ENCODE measurements at places on chromosomes 7 and 10.

- DNase-seq: peak; percentile 20
These were observed 285.8 kb upstream of the CACNA2D1 start for GRCh38 chr7:82729172-82730030.

DNA sequence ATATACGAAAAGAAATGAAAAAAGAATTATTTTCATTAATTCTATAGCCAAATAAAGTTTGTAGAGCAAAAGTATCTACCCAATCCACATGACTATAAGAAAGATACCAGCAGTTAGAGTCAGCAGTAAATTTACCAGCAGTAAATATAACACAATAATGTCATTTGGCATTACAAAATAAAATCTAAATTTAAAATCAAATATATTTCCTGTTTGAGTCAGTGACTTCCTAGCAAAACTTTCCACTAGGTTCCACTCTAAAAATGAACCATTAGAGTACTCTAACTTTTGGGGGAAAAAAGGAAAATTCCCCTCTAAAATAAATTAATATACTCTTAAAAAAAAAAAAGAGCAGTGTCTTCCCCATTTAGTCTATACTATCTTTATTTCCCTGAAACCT, 144.8 kb downstream of the CPEB3 start:
- no peak for DNase-seq

DNA sequence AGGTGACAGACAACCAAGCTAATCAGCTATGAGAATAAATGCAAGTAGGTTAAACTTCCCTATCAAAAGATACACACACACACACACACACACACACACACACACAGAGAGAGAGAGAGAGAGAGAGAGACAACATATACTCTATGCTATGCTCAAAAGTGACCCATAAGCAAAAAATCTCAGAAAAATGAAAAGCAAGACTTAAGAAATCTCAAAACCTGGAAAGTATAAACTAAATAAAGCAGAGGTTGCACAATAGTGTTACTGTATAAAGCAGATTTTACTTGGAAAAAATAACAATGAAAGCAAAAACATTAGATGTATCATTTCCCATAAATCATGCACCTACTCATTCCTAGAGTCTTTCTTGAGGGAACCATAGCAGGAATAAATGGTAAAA, 221.5 kb downstream of the INHBA start:
- DNase-seq: no peak

- peak; percentile 83 for DNase-seq
These were observed 193.8 kb upstream of the CCDC6 start for GRCh38 chr10:60099998-60100747.

DNA sequence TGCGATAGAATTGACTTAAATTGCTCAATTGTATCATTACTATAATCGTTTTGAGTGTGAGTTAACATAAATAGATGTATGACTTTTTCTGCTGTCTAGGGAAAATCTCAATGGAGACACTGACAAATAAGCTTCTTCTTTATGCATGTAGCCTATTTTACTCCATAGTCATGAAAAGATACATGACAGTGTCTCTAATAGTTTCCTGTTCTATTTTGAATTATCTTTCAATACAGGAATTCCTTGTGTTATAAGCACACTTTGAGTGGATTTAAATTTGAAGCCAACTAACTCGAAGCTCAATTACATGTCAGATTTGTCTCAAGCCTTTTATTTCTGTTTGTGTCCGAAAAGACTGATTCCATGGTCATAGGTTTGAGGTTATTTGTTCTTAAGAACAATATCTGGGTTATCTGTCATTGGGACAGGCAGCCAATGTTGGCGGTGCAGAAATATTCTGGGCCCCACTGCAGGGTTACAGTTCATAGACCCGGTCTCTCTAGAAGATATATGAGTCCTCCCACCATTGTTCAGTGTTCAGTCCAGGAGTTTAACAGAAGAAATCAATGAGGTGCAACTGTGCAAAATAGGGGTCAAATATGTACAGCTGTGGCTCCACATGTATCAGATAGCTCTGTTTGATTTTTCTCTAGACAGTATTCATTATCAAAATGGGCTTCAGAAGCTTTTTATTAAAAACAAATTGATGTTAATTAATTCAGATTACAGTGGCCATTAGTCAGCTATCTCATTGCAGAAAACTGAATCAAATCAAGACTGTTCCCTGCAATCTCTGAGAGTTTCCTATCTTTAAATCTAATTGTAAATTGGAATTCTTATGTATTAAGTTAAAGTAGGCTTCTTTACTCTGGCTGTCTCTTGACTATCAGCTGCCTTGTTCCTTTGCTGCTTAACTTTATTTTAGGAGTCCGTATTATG, 1238.8 kb downstream of the NXPH1 start:
- DNase-seq: no peak

- DNase-seq: peak; percentile 5
These were observed 25.2 kb downstream of the LIPK start for GRCh38 chr10:88731296-88731695.

DNA sequence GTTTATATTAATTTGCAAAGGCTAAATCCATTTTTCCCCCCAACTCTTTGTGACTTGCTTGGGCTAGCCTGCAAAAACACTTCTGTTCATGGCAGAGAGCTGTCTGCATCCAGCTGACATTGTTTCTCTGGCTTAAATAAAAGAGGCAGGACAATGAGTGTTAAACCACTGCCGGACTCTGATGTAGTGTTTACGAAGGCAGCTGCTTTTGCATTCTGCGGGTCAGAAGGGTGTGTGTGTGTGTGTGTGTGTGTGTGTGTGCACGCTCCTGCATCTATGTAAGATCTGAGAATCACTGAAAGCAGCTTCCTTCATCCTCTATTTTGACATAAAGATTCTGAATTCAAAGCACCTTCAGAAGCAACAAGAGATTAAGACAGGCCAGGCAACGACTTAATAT, 28.3 kb downstream of the NRP1 start:
- DNase-seq: no peak

- no peak for DNase-seq
These were observed 1.7 kb downstream of the PLEKHS1 start for GRCh38 chr10:113753020-113753692.

- peak; percentile 51 for DNase-seq
These were observed 7.1 kb downstream of the BAG3 start for GRCh38 chr10:119658274-119658673.

- peak; percentile 11 for DNase-seq
These were observed 554.0 kb downstream of the MDFIC start for GRCh38 chr7:115475761-115476385.

DNA sequence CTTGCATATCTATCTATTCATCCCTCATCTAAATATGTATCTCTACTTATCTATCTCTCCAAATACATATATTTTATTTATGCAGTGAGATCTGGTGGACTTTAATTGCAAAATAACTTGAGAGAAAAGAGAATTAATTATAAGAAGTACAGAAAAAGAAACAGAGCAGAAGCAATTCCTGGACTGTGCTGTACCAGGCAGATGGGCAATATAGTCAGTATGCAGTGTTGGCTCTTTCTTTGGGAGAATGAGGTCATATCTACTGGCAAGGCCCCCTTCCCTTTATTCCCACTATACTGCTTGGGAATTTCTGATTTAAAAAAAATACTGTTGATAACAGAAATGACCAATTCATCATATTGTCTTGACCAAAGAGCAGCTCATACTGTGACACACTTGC, 49.0 kb upstream of the TOMM7 start:
- DNase-seq: no peak

- no peak for DNase-seq
These were observed 6.9 kb upstream of the WIPI2 start for GRCh38 chr7:5183155-5183554.

- DNase-seq: no peak
These were observed 666 bp upstream of the MAP3K8 start for GRCh38 chr10:30433306-30433729.

DNA sequence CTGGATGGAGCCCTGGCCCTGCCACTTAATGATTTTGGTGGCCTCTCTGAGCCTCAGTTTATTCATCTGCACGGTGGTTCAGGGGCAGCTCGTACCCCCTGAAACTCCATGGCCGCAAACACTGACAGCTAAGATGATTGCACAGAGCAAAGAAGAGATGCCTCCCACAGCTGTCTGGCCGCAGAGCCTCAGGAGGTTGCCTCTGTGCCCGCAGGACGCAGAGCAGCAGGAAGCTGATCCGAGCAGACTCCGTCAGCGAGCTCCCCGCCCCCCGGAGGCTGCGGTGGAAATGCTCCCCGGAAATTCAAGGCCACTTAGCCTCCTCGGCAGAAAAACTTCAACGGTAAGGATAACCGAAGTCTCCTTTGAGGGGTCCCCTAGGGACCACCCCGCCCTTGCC, 30.2 kb upstream of the C10orf53 start:
- no peak for DNase-seq

- DNase-seq: no peak
These were observed 521 bp downstream of the LIMK1 start for GRCh38 chr7:74083928-74084721.

GRCh38 chr7:134722786-134723322, 56.6 kb upstream of the CALD1 start:
- DNase-seq: no peak

- DNase-seq: no peak
These were observed 43.9 kb downstream of the STK32C start for GRCh38 chr10:132263866-132264265.

DNA sequence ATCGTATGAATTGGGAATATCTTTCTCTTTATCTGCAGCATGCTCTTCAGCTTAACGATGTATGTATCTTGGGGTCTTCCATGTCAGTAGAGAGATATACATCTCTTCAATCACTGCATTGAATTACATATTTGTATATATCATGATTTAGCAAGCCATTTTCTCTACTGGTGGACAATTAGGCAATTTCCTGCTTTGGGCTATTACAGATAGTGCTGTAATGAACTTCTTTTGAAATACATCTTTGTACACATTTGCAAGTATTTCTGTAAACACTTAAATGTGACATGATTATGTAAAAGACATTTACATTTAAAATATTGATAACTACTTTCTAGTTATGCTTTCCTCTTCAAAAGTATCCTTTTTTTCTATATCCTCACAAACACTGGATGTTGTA, 199.0 kb downstream of the PPP1R9A start:
- no peak for DNase-seq

GRCh38 chr10:32878646-32879045, 79.4 kb downstream of the ITGB1 start:
- no peak for DNase-seq

DNA sequence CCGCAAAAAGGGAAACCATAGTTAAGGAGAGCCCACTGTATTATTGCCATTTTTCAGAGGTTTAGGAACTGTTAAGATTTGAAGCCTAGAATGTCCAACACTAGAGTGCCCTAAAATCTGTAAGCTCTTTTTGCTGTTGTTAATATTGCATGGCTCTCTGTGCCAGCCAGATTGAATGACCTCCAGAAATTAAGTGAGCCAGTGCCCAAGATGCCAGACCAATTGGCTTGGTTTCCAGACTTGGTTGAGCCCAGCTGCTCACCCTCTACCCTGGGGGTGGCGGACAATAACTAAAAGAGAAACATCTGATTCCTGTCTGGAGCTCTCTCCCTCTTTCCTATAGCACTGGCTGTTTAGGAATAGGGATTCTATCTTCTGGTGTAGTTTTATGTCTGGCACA, 340.1 kb downstream of the PHF14 start:
- DNase-seq: peak; percentile 5

DNA sequence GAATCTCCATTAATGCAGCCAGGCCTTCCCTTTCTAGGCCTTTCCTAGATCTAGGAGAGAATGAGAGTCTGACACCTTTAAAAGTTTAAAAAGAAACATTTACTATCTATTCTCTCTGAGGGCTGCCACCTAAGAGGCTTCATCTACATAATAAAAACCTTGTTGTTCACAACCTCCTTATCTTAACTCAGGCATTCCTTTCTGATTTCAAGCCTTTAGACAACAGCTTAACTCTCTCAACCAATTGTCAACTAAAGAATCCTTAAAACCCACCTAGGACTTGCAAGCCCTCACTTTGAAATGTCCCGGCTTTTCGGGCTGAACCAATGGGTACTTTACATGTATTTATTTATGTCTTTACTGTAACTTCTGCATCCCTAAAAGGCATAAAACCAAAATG, 64.3 kb upstream of the RET start:
- no peak for DNase-seq

- peak; percentile 64 for DNase-seq
These were observed 26.8 kb downstream of the PRPF18 start for GRCh38 chr10:13613519-13613918.

DNA sequence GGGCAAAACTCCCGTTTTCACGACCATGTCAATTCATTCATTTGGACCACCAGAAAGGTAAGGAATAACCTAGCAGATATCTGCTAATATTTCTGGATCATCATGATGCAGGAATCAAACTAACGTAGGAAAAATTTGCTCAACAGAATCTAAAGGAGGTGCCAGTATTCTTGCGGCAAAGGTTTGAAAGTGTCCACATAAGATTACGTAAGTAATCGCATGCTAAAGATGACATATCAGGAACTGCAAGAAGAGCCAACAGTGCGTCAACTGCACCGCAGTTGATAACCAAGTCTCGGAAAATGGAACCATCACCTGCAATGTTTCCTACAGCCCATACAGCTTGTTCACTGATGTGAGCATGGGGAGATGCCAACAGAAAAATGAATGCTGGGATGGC, 194.1 kb upstream of the ZNF804B start:
- DNase-seq: no peak

- no peak for DNase-seq
These were observed 1.4 kb downstream of the GCK start for GRCh38 chr7:44187636-44188416.

GRCh38 chr10:23611308-23612029, 172.6 kb downstream of the OTUD1 start:
- no peak for DNase-seq

GRCh38 chr7:79282070-79282694, 171.3 kb downstream of the MAGI2 start:
- peak; percentile 87 for DNase-seq

- DNase-seq: peak; percentile 44
These were observed 1.2 kb downstream of the BMI1 start for GRCh38 chr10:22321924-22322640.

GRCh38 chr10:55374060-55374459, 573.0 kb upstream of the PCDH15 start:
- no peak for DNase-seq

GRCh38 chr7:56097700-56098099, 4.9 kb upstream of the PHKG1 start:
- DNase-seq: no peak

DNA sequence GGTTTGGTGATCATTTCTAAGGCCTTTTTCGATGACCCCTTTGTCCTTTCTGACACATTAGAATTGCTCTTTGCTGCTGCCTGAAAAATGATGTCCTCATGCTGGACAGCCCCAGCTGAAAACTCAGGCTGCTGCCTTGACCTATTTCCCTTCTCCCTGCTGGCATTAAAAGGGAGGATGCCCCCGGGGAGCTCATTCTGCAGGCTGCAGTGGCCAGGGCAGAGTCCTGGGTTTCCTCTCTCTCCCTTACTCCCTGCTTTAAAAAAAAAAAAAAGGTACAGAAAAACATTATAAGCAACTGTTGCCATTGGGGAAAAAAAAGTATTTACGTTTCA, 35.4 kb downstream of the LRRC4 start:
- DNase-seq: no peak

DNA sequence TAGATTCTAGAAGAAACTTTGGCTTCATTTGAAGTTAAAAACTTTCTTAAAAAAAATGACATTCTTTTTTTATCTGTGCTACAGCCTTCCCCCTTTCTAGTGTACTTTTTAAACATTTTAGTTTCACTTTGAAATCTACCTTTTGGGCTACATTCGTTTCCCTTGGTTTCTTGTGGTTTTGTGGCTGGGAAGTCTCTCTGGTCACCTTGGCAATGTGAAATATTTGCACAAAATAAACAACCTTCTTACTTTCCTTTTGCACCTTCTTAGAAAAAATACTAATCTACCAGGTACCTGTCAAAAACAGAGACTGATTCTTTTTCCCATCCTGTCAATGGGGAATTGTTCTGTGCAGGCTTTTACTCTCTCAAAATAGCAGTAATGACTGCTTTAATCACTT, 350.2 kb downstream of the GATA3 start:
- no peak for DNase-seq

GRCh38 chr10:74153123-74153522, 2.1 kb downstream of the ADK start:
- no peak for DNase-seq

Data from pons (tissue), 1 donor.